ENCODE measurements at places on chromosomes 16 and 17.

GRCh38 chr17:7136266-7136877 is 21.8 kb upstream of the ASGR2 start:
- DNase-seq: peak; percentile 13

GRCh38 chr17:32971171-32971570 is 20.5 kb upstream of the SPACA3 start:
- DNase-seq: peak; percentile 15

- no peak for DNase-seq
Observed at GRCh38 chr16:3113765-3114479, 1.5 kb downstream of the ZNF205 start.

GRCh38 chr17:28407130-28407973 is 1.3 kb upstream of the SLC46A1 start:
- DNase-seq: no peak

DNA sequence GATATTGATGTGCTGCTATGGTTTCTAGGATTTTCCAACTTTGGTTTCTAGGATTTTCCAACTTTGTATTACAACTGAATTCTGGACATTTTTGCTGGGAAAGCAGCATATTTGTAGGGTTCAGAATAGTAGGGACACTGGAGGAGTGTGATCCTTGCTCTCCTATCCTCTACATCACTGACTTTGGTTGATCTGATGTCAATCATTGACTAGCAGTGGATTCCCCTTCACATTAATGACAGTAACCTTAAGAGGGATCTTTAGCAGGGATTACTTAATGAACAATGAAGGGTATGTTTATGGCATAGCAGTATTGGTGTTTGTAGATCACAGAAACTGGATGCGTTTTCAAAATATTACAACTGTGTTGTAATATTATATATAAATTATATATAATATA is 67.4 kb downstream of the MAP2K4 start:
- DNase-seq: no peak

- DNase-seq: no peak
Observed at GRCh38 chr16:57358527-57359095, at the start of gene CCL22. Gene CCL22 (plus strand): TSS chr16:57358783. CDS start chr16:57358817, 34 bp downstream.

DNA sequence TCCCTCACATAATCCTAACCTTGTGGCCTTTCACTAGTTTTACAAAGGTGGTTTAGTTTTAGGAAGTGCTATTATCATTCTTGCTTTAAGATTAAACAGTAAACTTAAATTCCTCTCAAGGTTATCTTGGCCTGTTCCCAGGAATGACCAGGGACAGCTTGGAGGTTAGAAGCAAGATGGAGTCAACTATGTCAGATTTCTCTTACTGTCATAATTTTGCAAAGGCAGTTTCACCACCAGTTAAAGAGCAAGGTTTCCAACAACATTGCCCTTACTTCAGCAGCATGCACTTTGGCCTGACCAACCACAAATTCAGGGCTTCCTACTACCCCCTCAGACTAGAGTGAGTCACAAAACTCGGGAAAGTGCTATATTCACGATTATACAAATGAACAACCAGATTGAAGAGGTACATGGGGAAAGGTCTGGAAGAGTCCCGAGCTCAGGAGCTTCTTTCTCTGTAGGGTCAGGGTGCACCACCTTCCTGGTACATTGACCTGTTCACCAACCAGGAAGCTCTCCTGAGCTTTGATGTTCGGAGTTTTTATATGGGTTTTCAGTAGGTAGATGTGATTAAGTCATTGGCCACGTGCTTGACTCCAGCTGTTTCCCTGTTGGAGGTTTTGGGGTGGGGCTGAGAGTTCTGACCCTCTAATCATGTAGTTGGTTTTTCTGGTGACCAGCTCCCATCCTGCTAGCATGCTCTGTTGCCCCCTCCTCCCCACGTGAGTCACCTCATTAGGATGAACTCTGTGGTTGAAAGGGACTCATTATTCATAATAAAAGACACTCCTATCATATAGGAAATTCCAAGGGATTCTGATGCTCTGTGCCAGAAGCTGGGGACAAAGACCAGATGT is 19.4 kb downstream of the RHOT1 start:
- peak; percentile 82 for DNase-seq

- DNase-seq: peak; percentile 54
Observed at GRCh38 chr16:69861292-69862030, 89.7 kb upstream of the CLEC18A start.

DNA sequence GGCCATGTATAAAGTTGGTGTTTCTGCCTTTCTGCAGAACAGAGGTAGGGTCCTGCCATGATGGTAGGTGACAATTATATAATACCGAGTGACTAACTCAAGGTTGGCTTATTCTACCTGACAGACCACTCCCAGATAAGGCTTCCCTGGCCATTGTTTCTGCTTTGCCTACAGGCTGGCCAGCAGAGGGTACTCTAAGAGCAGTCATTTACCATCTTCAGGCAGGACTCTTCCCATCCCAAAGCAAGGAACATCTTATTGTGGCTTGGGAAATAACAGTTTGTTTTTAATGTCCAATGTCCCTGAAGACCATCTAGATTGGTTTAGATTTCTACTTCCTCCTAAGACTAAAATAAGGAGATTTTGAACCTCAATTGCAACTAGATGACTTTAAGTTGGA is 74.1 kb downstream of the SNX11 start:
- no peak for DNase-seq

DNA sequence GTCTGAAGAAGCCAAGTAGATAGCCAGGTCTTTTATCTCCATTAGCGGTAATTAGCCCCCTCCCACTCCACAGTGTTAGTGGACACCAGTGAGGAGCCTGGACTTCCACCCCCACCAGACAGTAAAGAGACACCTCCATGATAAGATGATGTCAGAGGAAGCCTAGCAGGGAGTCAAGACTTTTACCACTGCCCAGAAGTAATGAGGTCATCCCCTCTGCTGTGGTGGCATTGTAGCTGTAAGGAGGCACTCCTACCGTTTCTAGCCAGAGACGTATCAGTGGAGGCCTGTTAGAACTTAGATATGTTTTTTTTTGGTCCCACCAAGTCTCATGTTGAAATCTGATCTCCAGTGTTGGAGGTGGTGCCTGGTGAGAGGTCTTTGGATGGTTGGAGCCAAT is 38.1 kb downstream of the PIK3R5 start:
- no peak for DNase-seq

GRCh38 chr17:69320210-69320907 is 6.6 kb downstream of the ABCA5 start:
- DNase-seq: no peak

DNA sequence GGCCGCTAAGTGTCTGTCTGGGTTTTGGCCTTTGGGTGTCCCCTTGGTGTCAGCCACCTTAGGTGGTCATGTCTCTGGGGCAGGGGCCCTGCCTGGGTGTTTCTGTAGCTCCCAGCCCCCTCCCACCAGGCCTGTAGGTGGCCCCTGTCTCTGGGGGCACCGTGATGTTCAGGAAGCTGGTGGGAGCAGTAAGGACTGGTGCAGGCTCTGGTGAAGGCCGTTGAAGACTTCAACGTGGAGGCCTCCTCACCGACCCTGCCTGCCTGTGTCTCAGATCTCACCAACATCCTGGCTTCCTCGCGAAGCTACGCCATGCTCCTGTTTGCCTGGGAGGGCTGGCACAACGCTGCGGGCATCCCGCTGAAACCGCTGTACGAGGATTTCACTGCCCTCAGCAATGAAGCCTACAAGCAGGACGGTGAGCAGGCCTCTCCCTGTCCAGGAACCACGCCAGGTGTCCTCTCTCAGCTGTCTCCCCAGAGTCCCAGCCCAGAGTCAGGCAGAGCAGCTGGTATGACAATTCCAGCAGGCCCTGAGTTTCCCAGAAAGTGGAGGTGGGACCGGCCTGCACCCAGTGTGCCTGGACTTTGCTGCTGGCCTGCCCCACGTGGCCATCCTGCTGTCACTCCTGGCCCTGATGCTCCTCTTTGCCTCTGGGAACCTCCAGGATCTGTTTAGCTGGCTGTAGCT is 2.8 kb downstream of the ACE start:
- DNase-seq: no peak

DNA sequence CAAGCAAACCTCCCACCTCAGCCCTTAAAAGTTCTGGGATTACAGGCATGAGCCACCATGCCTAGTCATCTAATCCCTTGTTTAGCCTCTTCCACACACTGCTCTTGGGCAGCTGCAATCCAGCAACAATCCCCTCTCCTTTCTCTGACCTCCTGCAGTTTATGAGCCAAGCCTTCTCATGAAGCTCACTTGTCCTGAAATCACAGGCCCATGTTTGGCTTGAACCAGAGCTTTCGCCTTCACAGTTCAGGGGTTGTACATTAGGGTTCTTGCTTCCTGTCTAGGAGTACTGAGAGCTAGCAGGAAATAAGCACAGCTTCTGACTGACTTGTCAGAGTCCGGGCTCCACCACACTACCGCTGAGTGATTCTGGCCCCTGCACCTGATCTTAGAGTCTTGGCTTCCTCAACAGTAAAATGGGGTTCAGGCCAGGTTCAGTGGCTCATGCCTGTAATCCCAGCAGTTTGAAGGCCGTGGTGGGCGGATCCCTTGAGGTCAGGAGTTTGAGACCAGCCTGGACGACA is 16.3 kb downstream of the ERAL1 start:
- DNase-seq: no peak

GRCh38 chr17:57706761-57707160 is 38.3 kb downstream of the CCDC182 start:
- DNase-seq: no peak

DNA sequence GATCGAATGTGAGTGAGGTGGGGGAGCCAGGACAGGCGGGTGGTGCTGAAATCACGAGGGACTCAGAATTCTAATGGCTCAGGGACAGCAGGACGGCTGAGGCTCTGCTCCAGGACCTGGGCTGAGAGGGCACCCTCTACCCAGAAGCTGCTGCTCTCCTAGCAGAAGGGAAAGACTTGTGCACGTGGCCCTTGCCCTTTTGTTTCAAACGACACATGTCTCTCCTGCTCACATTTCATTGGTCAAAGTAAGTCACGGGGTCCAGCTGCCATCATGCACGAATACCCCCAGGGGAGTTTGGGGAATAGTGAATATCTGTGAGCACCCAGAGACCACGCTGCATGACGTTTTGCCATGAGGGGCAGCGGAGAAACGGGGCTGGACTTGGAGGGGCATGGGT is 73.2 kb downstream of the RTN4RL1 start:
- DNase-seq: no peak

GRCh38 chr17:74733365-74734122 is 3.5 kb upstream of the RAB37 start:
- no peak for DNase-seq

DNA sequence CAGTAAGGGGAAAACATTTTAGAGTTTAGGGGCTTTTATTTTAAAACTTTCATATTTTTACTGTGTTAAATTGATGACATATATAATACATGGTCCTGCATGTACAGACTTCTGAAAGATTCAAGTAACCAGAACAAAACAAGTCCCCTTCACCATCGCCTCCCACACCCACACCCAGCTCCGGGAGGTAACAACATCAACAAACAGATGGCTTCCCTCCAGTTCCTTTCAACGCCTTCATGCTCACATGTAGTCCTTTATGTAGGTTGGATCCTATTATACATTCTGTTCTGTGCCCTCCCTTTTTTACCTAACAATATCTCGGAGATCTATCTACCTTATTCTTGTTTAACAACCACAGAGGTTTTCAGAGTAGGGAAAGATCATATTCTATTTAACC is 30.5 kb downstream of the GINS3 start:
- no peak for DNase-seq

- DNase-seq: no peak
Observed at GRCh38 chr17:33615861-33616260, 322.8 kb upstream of the ASIC2 start.

- no peak for DNase-seq
Observed at GRCh38 chr16:30429418-30429677, 482 bp downstream of the DCTPP1 start.

DNA sequence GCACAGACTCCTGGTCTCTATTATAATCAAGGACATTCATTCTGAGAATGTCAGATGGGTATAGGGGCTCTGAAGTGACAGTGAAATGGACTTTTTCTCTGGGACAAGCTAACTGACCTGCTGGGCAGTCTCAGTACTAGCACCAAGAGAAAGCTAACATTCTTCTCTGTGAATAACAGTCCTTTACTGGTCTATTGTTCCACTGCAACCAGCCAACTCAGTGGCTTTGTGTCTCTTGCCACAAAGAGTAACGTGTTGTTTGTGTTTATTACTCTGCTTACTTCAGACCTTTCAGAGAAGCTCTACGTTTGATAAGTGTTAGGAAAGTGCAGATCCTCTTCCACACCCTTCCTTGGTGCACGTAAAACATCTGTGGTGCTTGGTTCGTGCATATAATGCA is 61.5 kb upstream of the BCAR1 start:
- DNase-seq: no peak

GRCh38 chr16:27398894-27399853 is 2.8 kb upstream of the IL21R start:
- DNase-seq: no peak

DNA sequence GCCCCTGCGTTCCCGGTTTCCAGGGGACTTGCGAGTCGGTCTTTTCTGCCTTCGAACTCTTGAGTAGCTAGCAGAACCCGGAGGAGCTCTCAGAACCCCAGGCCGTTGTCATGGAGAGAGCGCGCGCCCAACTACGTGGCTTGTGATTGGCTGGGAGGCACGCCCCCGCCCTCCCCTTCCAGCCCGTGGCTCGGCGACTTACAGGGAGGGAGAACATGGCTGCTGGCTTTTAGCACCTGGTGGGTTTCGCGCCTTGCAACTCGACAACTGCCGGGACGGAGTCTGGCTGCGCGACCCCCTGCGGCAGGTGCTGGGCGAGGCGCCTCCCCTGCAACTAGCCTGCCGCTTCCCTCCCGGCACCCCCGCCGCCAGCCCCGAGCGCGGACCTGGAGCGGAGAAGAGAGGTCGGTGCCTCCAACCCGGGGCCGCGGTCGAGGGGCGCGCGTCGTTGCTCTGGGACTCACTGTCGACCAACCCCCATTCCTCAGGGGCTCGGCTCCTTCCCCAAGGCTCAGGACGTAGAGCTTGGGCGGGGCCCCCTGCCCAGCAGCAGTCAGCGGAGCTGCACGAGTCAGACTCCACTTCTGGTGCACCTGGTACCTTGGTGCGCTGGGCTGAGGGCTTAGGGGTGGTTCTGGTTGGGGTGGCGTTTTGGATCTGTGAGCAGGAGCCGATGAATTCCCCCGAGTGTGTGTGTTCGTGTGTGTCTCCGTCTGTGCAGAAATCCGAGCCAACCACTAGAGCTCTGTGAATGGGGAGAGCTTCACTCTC is 9.0 kb upstream of the ZFP90 start:
- DNase-seq: no peak

- DNase-seq: no peak
Observed at GRCh38 chr16:16037970-16038369, 88.6 kb downstream of the ABCC1 start.

DNA sequence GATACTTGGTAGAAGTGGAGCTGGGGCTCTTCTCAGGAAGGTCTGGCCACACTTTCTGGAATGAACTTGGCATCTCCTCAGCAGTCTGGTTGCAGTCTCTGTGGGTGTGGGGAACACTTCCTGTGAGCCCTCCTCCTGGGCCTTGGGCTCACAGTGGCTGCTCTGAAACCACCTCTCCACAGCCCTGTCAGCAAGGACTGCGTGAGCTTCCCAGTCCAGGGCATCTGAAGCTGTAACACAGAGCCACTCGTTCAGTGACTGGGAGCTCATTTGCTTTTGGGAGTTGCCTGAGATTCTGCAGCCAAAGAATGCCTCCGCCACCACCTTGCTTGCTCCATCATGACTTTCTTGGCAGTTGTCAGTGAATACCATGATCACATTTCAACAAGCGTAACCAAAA is 60.0 kb downstream of the CLEC16A start:
- no peak for DNase-seq
